ENCODE measurements at places on chromosomes 2 and 18.

DNA sequence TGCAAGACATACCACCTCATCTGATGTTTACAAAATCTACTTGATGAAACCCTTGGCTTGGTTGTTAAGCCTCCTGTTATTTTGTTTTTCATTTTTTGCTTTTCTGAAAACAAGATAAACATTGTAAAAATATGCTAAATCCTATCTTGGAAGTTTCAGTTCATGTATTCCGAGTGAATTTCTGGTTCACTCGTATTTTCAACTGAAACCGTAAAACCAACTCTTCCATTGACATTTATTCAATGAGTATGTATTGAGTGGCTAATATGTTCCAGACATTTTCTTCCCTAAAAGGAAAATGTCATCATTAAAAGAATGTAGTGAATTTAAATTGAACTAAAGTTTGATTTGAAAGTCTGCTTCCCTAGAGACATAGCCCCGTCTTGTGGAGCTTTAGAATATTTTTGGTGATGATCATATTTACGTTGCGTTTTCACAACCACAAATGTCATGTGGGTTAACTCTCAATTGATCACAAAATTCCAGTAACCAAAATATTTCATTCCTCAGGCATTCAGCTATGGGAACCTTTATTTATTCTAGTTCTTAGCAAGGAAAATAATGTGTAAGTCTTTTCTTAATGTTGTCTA lies 204.2 kb downstream of the MBD2 start:
- no peak for DNase-seq

- DNase-seq: no peak
These were observed 365.0 kb upstream of the CELF4 start for GRCh38 chr18:37930640-37931039.

- DNase-seq: no peak
These were observed 110.5 kb downstream of the ACKR3 start for GRCh38 chr2:236679884-236680860.

- DNase-seq: no peak
These were observed 145.1 kb upstream of the CCDC195 start for GRCh38 chr2:224861266-224861665.

DNA sequence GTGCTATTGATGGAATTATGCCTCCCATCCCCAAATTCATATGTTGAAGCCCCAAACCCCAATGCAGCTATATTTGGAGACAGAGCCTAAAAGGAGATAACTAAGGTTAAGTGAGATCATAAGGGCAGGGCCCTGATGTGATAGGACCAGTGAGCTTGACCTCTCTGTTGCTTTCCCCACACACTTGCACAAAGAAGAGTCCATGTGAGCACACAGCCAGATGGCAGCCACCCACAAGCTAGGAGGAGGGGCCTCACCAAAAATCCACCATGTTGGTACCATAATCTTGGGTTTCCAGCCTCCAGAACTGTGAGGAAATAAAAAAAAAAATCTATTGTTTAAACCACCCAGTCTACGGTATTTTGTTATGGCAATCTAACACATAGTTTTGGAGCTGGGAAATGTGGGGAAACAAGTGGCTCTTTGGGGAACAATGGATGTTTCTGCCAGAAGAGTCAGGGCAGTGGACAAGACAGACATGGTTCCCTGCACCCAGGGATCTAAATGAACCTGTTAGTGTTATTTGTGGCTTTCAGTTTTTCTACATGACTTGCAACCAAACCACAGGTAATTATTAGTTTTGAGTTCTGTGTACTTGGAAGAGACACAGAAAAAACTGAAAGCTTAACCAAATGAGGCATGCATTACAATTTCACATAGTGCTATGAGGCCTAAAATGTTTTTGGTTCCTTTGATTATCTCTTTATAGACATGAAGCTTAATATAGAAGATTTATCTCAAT lies 259.1 kb downstream of the LTBP1 start:
- DNase-seq: no peak

DNA sequence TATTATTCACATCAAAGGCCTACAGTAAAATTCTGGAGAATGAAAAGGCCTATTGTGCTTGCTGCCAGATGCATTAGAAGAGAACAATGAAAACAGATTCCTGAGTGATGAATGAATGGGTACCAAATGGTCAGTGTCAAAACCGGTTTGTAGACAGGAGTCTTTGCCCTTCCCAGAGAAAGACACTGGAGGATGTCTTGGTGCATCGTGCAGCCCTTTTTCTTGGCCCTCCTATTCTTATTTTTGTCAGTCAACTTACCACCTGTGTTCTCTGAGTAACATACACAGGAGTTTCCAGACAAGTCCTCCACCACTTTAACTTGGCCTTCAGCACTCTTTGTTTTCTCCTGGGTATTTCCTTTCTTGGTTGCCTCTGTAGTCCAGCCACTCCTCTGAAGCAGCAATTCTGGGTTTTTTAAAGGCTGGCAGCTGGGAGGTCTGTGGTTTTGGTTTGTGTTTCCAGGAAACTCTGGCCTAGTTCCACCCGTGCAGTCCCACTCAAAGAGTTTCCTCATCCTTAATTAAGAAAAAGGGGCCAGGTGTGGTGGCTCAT lies 29.4 kb downstream of the PSTPIP2 start:
- no peak for DNase-seq

DNA sequence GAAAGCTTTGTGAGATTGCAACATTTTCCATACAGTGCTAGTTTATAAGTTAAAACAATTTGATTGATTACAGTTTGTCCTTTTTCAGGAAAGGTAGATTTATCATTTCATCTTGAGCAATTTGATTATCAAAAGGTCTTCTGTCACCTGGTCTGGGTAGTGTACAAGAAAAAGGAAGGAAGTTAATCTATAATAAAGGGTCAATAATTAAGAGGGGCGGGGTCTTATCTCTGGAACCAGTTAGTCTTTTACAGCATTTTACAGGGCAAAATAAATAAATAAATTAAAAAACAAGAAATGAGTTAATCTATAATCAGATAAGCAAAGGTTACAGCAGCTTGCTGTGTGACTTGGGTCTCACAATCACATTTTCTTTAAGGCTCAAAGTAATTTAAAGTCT lies 277.8 kb upstream of the GYPC start:
- no peak for DNase-seq

- DNase-seq: no peak
These were observed 15.1 kb downstream of the SPTBN1 start for GRCh38 chr2:54471221-54471711.

GRCh38 chr2:20596193-20596972 lies 54.5 kb downstream of the HS1BP3 start:
- DNase-seq: no peak

GRCh38 chr2:12106440-12107080 lies 360.1 kb downstream of the LPIN1 start:
- DNase-seq: no peak

DNA sequence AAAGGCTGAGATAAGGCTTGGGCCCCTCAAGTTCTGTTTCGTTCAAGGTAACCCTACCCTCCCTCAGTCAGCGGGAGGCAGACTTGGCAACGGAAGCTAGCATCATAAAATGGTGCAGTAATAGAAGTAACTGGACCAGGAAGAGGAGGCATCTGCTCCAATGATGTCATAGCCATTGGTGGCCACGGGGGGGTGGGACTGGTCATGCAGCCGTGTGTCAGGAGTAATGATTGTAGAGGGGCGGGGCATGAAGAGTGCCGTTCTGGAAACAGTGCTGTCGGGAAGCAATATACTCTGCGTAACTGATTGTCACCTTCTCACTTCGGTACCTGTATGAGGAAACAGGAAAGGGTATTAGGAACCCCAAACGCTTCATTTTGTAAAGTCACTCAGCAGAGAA lies 6.9 kb upstream of the POLR2D start:
- no peak for DNase-seq
